ENCODE measurements at places on chromosomes 7 and 10.

- no peak for DNase-seq
Observed at GRCh38 chr10:646118-646524, 43.3 kb downstream of the DIP2C start.

GRCh38 chr10:83702731-83703130 lies 436.6 kb upstream of the GHITM start:
- no peak for DNase-seq

- peak; percentile 6 for DNase-seq
Observed at GRCh38 chr7:80611779-80612178, 26.7 kb upstream of the CD36 start.

DNA sequence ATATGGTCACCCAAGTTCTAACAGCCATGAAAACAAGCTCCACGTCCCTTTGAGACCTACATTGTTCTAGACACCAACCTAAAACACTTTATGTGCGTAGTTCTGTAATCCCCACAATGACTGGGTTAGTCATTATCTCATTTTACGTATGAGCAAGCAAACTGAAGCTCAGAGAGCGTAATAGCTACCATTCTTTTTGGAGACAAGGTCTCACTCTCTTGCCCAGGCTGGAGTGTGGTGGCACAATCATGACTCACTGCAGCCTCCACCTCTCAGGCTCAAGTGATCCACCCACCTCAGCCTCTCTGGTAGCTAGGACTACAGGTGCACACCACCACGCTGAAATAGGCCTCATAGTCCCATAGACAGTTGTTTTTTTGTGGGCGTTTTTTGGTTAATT lies 10.5 kb downstream of the DAGLB start:
- no peak for DNase-seq

DNA sequence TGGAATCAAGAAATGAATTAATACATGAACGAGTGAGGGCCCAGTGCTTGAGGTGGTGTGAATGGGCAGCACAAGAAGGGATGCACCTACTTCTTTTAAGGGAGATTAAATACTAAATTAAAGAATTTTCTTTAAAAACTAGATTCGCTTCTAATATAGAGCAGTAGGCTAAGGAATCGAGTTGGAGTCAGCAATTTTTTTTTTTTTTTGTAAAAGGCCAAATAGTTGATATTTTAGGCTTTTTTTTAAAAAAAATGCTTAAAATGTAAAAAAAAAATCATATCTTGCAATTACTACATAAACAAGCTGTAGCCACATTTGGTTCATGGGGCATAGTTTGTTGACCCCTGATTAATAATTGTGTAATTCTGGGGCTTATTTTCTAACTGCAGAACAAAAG lies 31.9 kb downstream of the A1CF start:
- DNase-seq: no peak

GRCh38 chr10:47296156-47296894 lies 3.7 kb upstream of the GDF10 start:
- DNase-seq: no peak

DNA sequence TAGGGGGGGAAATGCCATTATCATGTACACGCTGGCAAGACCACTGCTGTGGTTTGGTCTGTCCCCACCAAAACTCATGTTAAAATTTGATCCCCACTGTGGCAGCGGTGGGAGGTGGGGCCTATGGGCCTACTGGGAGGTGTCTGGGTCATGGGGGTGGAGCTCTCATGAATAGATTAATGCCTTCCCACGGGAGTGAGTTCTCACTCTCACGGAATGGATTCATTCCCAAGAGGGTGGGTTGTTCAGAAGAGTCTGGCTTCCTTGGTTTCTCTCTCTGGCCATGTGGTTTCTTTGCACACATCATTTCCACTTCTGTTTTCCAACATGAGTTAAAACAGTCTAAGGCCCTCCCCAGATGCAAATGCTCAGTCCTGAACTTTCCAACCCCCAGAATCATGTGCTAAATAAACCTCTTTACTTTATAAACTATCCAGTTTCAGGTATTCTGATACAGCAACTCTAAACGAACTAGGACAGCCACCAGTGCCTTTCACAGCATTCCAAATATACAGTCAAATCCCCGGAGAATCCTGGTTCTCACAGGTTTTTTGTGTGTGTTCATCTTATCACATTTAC lies 44.3 kb downstream of the SMURF1 start:
- DNase-seq: no peak

GRCh38 chr10:120755771-120756170 lies 95.4 kb upstream of the WDR11 start:
- no peak for DNase-seq

- DNase-seq: no peak
Observed at GRCh38 chr10:123451618-123452245, 214.4 kb upstream of the GPR26 start.

GRCh38 chr7:98399890-98400541 lies 874 bp downstream of the BAIAP2L1 start:
- peak; percentile 70 for DNase-seq

Data from kidney tubule cell (primary cell).